Right renal cortex interstitium (tissue), 3 donors: ENCODE measurements at places on chromosomes 12 and 14. TPM values are rescaled to one million over a fixed set of nuclear protein-coding genes. Genes with fewer than 3 reads are reported as not detected.

The RBP5 gene
- polyA plus RNA-seq: 50.9 TPM

The TGFB3 gene
- polyA plus RNA-seq: 12.0 TPM

The MSRB3 gene
- polyA plus RNA-seq: 21.7 TPM

GRCh38 chr12:108360057-108360456 is 20.9 kb upstream of the CMKLR1 start:
- no peak for DNase-seq

DNA sequence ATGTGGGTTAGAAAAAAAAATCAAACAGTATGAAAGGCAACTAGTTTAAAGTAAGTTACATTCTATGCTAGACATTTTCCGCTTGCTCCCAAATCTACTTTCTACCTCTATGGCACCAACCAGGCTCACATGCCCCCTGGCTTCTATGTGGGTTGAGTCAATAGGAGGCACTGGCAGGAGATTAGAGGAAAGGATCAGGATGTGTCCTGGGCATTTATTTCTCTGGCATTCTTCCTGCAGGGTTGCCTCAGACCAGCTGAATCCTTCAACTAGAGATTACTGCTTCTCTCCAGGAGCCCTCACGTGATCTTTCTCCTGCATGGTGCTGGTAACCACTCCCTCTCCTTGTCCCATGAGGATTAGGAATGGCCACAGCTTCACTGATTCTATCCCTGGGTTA is 14.9 kb upstream of the CCDC60 start:
- no peak for DNase-seq

- DNase-seq: no peak
Observed at GRCh38 chr12:41064411-41064810, 123.7 kb upstream of the PDZRN4 start.

DNA sequence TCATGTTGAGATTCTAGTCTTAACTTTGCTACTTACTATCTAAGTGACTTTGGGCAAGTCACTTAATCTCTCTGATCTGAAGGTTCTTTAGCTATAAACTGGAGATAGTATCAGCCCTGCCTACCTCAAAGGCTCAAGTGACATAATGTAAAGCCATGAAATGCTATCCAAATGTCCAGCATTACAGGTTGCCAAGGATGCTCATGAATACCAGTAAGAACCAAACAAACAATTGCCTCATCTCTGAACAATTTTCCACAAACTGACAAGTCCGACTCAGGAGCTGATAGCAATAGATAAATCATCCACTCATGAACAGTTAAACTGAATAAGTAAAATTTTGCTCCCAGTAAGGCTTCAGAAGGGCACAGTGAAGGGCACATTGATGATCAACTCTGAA is 51.5 kb downstream of the LMNTD1 start:
- no peak for DNase-seq

GRCh38 chr12:32051511-32052211 is 55.0 kb upstream of the BICD1 start:
- DNase-seq: no peak

DNA sequence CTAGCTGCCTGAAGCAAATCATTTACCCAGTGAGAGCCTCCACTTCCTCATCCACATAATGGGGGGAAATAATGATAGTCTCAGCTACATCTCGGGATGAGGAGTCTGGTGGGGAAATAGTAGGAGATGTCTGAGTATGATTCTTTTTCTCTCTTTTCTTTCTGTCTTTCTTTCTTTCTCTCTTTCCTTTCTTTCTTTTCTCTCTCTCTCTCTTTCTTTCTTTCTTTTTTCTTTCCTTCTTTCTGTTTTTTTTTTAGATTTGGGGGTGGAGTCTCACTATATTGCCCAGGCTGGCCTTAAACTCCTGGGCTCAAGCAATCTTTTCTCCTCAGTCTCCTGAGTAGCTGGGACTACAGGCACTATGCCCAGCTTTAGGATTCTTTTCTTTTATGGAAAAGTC is 12.8 kb downstream of the HOXC4 start:
- no peak for DNase-seq

DNA sequence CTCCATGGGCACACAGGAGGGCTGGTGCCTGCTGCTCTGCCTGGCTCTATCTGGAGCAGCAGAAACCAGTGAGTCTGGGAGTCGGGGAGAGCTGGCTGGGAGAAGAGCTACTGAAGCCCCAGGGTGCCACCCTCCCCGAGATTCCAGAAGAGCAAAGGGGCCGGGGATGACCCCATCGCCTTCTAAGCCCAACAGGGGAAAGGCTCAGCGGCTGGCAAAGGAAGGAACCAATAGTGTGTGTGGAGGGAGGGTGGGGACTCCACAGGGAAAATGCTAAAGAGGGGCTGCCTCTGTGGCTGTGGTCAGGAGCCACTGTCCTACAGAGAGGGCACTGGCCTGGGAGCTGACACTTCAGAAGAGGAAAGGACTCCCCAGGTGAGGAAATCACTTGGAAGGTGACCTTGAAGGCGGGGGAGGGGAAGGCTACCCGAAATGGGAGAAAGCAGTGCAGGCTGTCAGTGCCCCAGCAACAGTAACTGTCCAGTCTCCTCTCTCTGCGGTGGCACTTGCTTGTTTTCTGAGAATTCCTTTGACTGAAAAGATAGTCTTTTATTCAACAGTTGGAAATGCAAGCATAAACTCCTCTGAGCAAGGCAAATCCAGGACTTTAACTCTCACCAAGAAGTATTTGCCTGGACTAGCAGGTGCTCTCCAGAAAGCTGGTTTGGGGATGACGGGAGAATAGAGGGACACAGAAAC is 552 bp downstream of the TAPBPL start:
- no peak for DNase-seq

DNA sequence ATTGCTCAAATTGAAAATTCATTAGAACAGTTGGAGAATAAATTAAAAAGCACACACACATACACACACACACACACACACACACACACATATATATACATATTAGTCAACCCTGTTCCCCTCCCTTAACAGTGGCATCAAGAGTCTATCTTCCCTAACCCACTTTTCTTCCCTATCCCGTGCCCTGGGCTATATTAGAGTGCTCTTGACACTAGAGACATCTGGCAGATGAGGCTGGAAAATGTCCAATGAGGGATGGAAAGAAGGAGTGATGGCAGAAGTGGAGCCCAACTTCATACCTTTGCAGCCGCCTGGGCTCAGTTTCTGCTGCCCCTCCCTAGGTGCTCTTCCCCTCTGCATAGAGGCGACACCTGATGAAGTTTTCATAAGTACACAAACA is 172.4 kb upstream of the NUDT4 start:
- DNase-seq: no peak

DNA sequence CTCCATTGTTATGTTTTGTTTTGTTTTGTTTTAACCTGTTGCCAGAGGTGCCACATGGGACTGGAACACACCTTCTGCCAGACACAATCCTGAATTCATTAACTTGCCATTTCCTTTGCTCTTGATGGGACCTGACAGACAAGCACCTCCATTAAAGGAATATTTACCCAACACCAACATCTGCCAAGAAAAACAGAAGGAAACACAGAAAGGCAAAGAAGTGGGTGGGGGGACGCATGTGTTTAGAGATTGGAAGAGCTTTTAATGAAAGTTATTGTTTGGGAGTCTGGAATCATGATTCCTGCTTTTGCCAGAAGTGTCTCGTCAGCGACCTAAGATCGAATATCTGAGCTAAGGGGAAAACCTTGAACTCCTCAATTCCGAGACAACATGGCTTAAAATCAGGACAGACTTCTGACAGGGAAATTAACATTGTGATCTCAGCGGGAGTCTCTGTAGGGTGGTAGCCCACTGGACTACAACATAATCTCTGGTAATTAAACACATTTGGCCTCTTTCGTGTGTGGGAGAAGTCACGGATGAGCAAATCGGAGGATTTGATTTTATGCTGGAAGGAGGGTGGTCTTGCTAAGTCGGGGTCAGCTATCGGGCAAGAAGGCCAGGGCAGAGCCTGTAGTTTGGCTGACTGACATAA is 210.4 kb upstream of the FAR2 start:
- DNase-seq: no peak

DNA sequence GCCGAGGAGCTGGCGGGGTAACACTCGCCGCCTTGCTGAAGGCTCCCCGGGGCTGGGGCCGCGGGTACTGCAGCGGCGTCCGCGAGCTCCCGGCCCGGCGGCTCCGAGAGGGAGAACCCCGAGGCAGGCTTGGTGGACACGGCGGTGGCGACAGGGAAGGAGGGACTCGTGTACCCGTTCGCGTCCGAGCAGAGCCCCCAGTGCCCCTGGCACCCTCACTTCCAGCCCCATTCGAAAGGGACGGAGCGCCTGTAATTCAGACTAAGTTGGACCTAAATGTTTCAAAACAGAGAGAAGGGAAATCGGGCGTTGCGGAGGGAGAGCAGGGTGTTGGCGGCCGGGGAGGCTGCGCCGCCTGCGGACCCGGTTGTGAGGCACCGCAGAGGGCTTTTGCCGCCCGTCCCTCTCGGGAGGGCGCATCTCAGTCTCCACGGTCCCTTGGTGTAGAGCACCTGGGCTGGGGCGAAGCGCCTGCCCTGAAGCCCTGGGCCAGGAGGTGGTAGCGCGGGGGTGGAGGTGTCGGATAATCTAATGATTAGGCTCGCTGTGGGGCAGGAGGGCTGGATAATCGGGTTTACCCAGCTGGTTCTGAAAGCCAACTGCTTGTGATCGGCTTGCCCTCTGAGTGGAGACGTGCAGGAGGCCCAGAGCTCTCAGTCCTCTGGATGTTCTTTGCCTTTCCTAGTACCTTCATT is 771 bp downstream of the DAAM1 start:
- no peak for DNase-seq

DNA sequence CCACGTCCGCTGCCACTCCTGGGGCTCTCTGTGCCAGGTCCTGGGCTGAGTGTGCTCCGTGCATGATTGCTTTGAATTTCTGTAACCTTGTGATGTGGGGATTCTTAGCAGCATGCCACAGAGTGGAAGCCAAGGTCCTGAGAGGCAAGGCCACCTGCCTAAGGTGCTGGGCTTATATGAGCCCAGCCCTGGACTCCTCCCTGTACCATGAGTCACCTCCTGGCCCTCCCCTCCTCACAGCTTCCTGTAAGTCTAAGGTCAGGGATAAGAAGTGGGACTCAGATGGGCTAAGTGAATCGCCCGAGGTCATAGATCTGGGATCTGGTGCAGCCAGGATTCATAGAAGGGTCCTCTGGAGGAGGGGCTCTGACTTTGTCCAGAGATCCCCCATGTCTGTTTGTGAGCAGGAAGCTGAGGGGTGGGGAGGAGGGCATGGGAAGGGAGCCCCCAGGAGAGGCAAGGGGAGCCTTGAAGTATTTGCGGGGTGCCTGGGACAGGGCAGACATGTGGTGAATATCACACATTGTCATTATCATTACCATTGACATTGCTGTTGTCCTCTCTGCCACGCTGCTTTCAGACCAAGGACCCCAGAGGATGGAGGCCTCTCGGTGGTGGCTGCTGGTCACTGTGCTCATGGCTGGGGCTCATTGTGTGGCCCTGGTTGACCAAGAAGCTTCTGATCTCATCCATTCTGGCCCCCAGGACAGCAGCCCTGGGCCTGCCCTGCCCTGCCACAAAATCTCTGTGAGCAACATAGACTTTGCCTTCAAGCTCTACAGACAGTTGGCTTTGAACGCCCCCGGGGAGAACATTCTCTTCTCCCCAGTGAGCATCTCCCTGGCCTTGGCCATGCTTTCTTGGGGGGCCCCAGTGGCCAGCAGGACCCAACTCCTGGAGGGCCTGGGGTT is 28.8 kb downstream of the SERPINA3 start:
- no peak for DNase-seq

GRCh38 chr12:108915632-108916133 is 35.8 kb downstream of the DAO start:
- DNase-seq: no peak

GRCh38 chr14:34982421-34983147 is at the start of gene SRP54:
Gene SRP54 (plus strand): TSS chr14:34982992. CDS start chr14:34996710, 13,718 bp downstream.
- DNase-seq: peak; percentile 95

DNA sequence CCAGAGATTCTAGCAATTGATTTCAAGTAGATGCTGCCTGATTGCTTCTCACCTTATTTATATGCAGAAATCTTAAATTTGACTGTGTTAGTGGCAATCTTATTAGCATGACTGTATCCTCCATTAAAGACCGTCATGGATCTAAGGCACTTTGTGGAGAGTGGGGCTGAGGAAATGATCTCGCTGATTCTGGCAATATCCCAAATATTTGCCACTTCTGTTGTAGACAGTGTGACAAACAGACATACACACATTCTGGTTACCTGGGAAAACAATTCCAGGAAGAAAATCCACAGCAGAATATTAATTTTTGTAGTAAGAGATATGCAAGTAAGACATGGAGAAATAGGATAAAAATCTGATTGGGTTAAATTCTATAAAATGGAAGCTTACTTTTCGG is 269.0 kb upstream of the G2E3 start:
- DNase-seq: no peak
